Suppressor macrophage (primary cell): ENCODE measurements at places on chromosomes 3 and 15.

GRCh38 chr15:98713585-98714001 lies 65.3 kb downstream of the IGF1R start:
- no peak for DNase-seq

GRCh38 chr3:5332270-5332956 lies 144.9 kb downstream of the EDEM1 start:
- no peak for DNase-seq

- DNase-seq, result no peak
Observed at GRCh38 chr3:9883706-9884554, 3.9 kb upstream of the CIDEC start.

GRCh38 chr15:80441714-80442113 lies 37.5 kb downstream of the ARNT2 start:
- no peak for DNase-seq

DNA sequence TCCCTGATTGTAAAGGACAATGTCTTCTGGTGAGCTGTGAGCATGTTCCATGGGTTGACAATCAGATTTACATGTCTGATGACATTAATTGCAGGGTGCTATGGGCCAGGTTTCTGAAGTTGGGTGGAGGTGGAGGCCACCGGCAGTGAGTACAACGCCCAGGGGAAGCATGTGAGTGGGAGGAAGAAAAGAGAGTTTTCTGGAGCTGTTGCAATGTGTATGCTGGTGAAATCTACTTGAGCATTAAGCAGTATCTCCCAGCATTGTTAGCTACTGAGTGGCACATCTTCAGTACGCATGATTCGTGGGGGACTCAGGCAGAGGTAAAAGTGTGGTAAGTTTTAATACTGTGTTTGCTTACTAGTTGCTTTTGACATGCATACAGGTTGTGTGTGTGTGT lies 26.6 kb downstream of the TMEM45A start:
- DNase-seq, result peak; percentile 45

DNA sequence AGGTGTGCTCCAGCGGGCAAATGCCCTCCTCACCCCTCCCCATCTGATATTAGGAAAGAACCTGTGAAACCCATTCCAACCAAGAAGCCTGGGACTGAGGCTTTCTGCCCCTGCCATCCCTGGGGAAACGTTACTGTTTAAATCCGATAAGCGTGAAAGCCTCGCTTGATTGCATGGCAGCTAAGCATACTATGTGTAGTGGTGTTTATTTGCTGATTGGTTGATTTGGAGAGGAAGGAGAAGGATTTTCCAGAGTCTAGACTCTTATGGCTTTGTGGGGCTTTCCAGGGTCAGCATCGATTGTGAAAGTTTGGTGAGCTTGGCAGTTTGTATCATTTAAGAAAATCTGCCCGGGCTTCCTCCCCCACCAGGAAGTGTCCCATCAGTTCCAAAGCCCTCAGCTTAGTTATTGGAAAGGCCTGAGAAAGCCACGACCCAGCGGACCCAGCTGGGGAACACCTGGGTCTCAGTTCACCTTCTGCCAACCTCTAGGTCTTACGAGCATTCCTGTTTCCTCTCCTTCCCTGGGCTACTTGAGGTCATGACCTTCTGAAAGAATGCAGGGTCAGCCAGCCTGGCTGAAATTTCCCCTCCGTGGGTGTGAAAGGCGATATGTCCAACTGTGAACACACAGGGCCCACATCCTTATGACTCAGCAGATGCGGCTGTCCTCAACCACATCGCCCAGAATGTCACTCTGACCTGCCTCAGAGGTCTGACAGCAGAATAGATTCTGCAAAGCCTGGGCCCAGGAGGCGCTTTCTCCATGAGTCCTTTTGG lies 62.8 kb upstream of the HERC1 start:
- DNase-seq, result peak; percentile 96

DNA sequence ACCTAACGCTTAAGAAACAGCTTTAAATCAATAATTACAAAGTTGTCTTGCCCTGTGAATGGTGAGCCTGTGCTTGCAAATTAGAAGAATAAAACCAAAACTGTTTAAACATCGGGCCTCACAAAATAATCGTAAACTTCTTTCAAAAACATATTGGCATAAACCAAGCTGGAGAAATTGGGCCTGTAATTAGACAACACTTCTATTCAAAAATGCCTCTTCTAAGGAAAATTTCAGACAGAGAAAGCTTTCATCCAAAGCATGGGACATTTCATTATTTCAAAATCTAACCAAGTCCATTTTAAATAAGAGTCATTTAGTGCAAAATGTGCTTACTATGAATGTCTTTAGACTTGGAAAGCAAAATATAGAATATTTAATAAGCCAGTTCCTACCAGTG lies 35.5 kb upstream of the GNB4 start:
- DNase-seq, result no peak

GRCh38 chr15:25436707-25437106 lies 2.1 kb downstream of the UBE3A start:
- DNase-seq, result no peak

GRCh38 chr3:20056725-20057611 lies 16.7 kb downstream of the KAT2B start:
- peak; percentile 19 for DNase-seq

GRCh38 chr15:69751566-69751965 lies 298.9 kb downstream of the RPLP1 start:
- no peak for DNase-seq

DNA sequence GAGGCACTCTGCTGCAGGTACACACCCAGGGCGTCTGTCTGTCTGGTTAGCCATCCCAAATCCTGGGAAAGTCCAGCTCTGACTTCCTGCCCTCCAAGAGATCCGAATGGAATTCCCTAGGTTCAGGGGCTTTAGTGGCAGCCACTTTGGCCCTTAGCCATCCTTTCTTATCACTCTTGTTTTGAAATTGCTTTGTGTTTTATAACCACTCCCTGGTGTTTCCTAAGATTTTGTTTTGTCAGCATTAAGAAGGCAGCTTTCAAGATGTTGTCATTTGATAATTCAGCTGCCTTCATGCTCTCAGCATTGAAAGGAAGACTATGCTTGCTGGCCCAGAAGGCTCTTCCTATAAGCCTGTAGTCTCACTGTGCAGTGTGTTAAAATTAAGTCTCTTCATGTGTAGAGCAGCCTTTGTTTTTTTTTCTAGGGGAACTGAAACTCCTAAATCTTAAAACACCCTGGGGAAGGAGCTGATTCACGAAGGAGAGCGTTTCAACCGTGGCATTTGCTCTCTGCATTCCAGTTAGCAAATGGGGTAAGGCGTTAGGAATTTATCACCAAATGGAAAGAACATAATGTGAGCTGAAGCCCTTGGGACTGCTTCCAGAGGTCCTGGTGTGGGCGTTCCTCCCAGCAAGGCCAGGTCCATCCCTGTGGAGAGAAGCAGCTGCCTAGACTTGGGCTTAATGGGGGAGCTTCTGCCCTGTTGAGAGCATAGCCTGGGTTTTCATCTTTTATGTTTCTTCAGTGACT lies 14.2 kb upstream of the CLEC3B start:
- DNase-seq, result peak; percentile 77

DNA sequence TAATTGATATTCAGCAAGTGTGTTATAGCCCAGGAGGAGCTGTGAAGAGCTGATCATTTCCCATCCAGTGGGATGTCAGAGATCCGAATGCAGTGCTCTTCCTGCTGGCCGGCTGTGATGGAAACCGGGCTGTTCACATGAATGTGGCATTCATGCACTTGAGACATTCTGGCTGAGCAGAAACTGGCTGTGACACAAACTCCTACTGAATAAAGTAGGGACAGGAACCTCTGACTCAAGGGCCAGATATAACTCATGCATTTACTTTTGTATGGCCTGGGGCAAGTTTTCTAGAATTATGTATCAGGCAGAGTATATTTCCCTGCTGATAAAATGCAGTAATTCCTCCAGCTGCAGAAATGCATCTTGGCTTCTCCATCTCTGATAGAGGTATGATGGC lies 83.4 kb upstream of the FAM3D start:
- DNase-seq, result no peak
